ENCODE measurements at places on chromosomes 12 and 14.
A peak's percentile ranks its signal among the peaks of the same experiment; 100 is the strongest.

GRCh38 chr12:132053338-132054330 lies 90.5 kb downstream of the DDX51 start:
- no peak for DNase-seq

- peak; percentile 59 for DNase-seq
Observed at GRCh38 chr12:30753233-30753632, 1.5 kb downstream of the CAPRIN2 start.

DNA sequence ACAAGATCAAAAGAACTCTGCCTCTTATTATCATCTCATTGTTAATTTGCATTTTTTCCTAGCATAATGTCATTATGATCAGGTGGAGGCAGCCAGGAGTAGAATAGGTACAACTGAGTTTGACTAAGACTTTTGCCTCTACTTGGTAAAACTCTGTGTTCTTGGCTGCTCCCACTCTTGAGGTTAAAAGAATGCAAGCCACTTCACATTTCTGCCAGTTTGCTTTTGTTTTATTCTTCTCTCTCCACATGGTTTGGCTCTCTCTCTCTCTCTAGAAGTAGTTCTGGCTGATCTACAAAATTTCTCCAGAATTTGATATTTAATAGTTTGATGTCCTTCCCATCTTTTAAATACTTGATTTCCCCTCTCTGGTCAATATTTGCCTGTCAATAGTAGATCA lies 170.7 kb upstream of the E2F7 start:
- no peak for DNase-seq

- DNase-seq = no peak
Observed at GRCh38 chr14:94042433-94043091, 16.4 kb downstream of the OTUB2 start.
